ENCODE measurements at places on chromosomes 5 and 9.

GRCh38 chr9:107626118-107626517, 136.5 kb upstream of the KLF4 start:
- DNase-seq = no peak

DNA sequence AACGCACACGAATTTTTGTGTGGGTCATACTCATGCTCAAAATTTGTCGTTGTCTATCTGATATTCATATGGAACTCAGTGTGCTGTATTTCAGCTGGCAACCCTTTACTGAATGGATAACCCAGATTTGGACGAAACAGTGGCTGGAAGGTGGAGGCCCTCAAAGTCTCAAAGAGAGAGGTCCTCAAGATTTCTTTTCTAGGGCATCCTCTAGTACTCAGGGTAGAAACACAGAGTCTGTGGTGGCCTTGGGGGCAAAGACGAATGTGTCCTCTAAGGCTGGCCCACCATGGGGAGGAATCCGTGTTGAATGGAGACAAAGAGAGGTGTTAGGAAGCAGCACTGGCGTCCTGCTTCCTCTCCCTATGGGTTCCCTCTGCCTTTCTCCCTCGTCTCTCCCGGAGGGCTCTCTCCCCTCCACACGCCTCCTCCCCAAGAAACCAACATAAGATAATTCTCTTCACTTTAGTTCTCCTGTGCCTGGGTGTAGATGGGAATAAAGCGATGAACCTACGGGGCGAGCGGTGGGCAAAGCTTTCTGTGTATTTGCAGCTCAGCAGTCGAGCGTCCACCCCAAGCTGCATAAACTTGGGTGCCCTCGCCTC, 333.7 kb downstream of the CWC27 start:
- peak; percentile 33 for DNase-seq

DNA sequence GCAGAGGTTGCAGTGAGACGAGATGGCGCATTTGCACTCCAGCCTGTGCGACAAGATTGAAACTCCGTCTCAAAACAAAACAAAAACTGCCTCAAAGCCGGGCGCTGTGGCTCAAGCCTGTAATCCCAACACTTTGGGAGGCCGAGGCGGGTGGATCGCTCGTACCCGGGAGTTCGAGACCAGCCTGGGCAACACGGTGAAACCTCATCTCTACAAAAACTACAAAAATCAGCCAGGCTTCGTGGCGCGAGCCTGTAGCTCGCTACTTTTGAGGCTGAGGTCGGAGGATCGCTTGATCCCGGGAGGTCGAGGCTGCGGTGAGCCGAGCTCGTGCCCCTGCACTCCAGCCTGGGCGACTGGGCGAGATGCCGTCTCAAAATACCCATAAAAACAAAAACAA, 988 bp downstream of the GFM2 start:
- DNase-seq = no peak

GRCh38 chr5:125381290-125381689, 634.9 kb upstream of the ZNF608 start:
- no peak for DNase-seq

- peak; percentile 73 for DNase-seq
These were observed 153.7 kb downstream of the MEF2C start for GRCh38 chr5:88729084-88729828.

DNA sequence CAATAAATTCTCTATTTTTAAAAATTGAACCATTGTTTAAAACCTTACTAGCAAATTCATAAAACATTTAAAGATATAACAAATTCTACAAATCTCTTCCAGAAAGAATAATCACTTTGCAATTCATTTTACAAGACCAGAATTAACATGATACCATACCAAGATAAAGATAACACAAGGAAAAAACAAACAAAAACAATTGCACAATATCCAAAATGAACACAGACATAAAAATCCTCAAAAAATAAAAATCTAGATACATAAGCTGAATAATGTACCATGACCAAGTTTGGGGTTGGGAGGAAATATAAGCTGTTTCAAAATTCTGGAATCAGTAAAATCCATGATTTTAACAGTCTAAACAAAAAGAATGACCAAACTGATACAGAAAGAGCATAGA, 11.1 kb downstream of the CCNG1 start:
- no peak for DNase-seq

DNA sequence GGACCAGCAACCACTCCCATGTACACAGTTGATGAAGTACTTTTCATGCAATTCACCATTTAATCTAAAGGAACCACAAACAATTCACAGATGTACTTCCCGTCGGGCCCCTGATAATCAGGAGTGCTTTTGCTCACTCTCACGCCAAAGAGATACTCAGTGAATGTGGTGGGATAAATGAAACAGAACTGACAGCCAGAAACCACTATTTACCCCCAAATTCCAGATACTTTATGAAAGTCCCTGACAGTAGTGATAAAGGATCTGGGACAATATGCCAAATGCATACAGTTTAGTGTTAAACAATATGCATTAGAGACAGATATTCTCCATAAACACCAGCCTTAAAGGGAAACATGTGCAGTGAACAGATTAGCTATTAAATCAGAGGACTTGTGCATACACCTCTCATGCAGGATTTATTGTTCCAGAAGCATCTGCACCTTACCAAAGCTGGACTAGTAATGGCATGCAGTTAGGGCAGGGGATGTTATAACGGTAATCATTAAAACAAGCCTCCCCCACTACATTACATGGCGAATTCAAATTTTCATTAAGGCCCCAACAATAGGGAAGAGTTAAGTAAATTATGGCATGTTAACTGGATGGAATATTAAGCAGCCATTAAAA, 74.0 kb upstream of the SLC25A51 start:
- DNase-seq = no peak

GRCh38 chr9:35180801-35181200, 19.0 kb downstream of the UNC13B start:
- no peak for DNase-seq

GRCh38 chr5:51383131-51384121, at the start of gene ISL1:
TSS of gene ISL1 (plus strand) at chr5:51383448. CDS start at chr5:51383672, 224 bp downstream.
- DNase-seq = peak; percentile 12

DNA sequence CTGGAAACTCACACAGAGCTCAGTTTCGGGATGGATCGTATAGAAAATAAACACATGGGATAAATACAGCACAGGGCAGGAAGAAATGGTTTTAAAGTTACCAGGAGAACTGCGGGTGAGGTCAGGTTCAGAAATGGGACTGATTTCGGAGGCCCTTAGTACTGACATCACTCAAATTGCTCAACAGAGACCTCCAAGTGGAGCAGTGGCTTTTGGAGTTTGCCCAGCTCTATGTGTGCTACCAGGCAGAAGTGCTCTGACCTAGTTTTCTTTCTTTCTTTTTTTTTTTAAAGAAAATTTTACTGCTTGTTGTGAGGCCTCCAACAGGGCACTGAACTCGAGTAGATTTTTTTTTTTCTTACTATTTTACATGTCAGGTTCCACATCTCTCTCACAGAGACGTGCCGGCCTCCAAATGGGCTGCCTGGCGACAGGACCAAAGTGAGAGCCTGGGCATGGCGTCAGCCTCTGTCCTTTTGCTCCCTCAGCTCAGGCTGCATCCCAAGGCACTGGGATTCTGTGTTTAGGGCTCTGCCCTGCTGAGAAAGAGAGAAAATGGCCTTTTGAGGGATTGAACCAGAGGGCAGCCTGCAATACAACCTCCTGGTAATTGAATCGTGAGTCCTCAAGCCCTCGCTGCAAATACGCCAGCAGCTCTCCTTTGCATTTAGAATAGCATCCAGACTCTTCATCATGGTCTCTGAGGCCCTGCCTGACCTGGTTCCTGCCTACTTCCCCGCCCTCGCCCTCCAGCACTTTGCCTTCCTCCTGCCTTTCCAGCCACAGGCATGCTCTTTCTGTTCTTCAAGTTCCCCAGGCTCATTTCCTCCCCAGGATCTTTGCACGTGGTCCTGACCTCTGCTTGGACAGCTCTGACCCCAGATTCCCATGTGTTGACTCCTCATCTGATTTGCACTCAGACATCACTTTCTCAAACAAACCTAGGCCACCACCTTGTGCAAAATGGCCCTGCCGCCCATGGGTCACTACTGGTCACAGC, 173.5 kb downstream of the FGF1 start:
- DNase-seq = no peak

DNA sequence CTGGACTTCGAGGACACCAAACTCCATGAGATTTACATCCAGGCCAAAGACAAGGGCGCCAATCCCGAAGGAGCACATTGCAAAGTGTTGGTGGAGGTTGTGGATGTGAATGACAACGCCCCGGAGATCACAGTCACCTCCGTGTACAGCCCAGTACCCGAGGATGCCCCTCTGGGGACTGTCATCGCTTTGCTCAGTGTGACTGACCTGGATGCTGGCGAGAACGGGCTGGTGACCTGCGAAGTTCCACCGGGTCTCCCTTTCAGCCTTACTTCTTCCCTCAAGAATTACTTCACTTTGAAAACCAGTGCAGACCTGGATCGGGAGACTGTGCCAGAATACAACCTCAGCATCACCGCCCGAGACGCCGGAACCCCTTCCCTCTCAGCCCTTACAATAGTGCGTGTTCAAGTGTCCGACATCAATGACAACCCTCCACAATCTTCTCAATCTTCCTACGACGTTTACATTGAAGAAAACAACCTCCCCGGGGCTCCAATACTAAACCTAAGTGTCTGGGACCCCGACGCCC, 1.3 kb downstream of the PCDHGC3 start:
- DNase-seq = peak; percentile 45

- peak; percentile 60 for DNase-seq
These were observed 34.3 kb upstream of the FSD1L start for GRCh38 chr9:105413525-105413924.

GRCh38 chr5:168303393-168304025, 12.1 kb downstream of the WWC1 start:
- DNase-seq = no peak

DNA sequence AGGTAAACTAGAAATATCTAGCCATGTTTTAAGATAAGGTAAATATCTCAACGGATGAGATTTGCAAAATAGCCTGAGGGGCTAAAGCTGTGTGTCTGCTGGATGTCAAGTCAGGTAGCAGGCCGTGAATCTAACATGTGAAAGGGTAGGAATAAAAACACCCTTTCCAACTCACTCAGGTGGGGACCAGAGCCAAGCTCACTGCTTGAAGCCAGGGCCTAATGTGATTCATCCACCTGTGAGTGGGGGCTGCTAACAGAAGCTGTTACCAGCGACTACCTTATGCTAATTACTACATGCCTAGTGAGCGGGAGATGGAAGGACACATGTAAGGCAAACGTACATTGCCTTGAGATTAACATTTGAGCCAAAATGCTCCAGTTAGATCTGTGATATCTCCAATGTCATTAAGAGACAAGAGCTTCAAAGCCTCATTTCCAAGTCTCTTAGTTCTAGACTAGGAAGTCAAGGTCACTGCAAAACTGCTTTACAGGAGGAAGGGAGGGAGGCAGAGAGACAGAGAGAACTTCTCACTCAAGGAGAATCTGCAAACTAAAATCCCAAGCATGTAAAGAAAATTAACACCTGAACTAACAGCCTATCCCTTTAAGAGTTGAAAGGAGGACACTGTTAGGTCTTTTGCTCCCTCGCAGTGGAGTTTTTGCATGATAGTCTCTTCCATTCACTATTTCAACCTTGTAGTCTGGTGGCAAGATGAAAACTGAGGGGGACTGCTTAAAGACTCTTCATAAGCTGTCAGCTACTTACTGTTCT, 141.6 kb upstream of the RPS23 start:
- DNase-seq = peak; percentile 10

DNA sequence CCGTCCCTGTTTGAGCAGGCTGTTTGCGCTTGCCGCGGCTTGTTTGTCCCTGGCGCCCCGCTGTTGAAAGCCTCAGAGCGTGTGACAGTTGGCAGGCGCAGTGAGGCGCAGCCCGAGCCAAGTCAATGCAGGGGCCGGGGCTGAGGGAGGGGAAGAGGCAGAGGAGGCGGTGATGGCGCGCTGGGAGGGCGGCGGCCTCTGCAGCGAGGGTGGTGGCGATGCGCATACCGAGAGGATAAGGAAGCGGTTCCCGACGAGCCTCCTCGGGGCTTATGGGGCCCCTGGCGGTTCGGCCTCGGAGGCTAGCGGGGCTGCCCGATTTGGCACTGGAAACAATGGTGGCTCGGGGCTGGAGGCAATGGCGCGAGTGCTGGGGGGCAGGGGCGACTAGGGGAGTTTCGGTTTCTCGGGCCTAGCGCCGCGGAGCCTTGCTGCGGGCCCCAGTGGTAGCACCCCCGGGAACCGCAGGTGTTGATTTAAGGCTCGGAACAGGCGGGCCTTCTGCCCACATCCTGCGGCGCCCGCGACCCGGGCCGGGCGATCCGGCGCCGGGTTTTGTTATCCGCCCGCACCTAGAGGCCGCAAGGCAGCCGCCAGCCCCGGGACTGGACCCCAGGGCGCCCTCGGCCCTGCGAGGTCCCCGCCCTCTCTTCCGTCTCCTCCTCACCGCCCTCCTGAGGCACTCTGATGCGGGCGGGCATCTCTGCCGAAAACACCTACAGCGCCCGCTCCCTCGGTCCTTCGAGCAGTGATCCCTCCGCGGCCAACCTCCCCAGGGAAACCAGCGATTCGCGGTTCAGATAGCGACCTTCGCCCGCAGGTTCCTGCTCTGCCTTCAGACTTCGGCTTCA, 947 bp upstream of the LNPEP start:
- peak; percentile 83 for DNase-seq
